ENCODE measurements at places on chromosomes 7 and 10.

- peak; percentile 69 for DNase-seq
These were observed 28.2 kb upstream of the BMS1 start for GRCh38 chr10:42754155-42755027.

- peak; percentile 26 for DNase-seq
These were observed 197.6 kb upstream of the ZNF32 start for GRCh38 chr10:43846187-43846680.

- DNase-seq, result peak; percentile 63
These were observed 455.6 kb upstream of the ANKRD30A start for GRCh38 chr10:36669615-36670352.

GRCh38 chr7:69817841-69818635 lies 219.8 kb downstream of the AUTS2 start:
- DNase-seq, result no peak

- DNase-seq, result no peak
These were observed 202.7 kb downstream of the DIP2C start for GRCh38 chr10:486666-487322.

GRCh38 chr10:13457958-13458686 lies 70.7 kb downstream of the BEND7 start:
- no peak for DNase-seq

- no peak for DNase-seq
These were observed 105.4 kb upstream of the RHOBTB1 start for GRCh38 chr10:61049386-61049785.

Measured in muscle of leg (tissue), 16 donors.